ENCODE measurements at places on chromosomes 12 and 14.

DNA sequence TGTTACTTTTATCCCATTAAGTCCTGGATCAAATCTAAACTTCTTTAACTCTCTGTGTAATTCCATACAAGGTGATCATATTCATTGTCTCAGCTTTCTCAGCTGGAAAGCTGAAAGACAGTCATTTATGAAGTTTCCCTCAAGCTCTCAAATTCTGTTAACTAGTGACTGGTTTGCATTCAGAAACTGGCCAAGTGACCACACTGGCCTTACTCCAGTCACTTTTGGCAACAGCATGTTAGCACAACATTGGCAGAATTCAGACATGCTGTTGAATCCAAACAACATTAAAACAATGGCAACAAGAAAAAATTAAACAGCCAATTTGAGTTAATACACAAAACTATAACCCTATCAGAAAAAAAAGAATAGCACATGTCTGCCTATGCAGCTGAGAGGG is 343.3 kb downstream of the MDGA2 start:
- no peaks in the 10 kb centered on the region for H3K27me3 ChIP-seq
- no peak overlapping the region for H3K4me3 ChIP-seq
- no peak for DNase-seq
- H3K27ac ChIP-seq, result no peak overlapping the region
- H3K4me1 ChIP-seq, result no peaks in the 10 kb centered on the region

GRCh38 chr12:66013224-66013623 is 117.3 kb downstream of the LLPH start:
- H3K4me1 ChIP-seq, result no peaks in the 10 kb centered on the region
- H3K36me3 ChIP-seq, result no peaks in the 10 kb centered on the region
- H3K27ac ChIP-seq, result no peak overlapping the region
- DNase-seq, result no peak

- no peaks in the 10 kb centered on the region for H3K36me3 ChIP-seq
- H3K4me1 ChIP-seq, result no peaks in the 10 kb centered on the region
- H3K27ac ChIP-seq, result no peak overlapping the region
- no peaks in the 10 kb centered on the region for H3K27me3 ChIP-seq
- DNase-seq, result no peak
Measured at GRCh38 chr12:111981987-111982386, 31.0 kb downstream of the TMEM116 start.

DNA sequence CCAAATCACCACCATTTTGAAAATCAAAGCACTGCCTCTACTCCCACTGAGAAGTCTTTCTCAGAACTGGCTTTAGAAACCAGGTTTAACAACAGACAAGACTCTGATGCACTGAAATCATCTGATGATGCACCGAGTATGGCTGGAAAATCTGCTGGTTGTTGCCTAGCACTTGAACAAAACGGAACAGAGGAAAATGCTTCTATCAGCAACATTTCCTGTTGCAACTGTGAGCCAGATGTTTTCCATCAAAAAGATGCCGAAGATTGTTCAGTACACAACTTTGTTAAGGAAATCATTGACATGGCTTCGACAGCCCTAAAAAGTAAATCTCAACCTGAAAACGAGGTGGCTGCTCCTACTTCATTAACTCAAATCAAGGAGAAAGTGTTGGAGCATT is 115.0 kb upstream of the NPAS3 start:
- H3K27me3 ChIP-seq, result no peaks in the 10 kb centered on the region
- no peaks in the 10 kb centered on the region for H3K4me1 ChIP-seq
- no peaks in the 10 kb centered on the region for H3K36me3 ChIP-seq
- H3K27ac ChIP-seq, result no peak overlapping the region
- H3K4me3 ChIP-seq, result no peak overlapping the region

Data from right lobe of liver (tissue), 6 donors.